ENCODE measurements at places on chromosomes 3 and 15.

DNA sequence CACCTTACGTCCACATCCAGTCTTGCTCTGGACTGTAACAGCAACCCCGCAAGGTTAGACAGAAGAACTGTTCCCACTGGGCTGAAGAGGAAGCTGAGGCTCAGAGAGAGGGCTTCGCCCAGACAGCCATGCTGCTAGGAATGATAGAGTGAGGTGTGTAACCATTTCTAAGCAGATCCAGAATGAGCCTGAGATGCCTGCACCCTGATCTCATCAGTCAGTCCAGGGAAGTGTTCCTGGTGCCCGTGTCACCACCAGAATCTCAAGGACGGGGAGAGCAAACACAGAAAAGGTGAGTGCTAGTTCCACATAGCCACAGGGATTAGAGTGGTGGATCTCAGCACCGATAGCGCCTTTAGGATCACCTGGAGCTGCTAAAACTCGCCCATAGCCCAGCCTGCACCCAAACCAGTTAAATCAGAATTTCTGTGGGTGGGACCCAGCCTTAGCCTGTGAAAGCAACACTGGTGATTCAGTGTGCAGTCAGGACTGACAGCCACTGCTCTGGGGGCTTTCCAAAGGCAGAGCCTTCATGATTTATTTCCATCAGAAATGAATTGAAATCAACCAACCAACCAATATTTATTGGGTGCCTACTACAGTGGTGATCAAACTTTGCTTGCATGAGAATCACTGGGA, 12.3 kb downstream of the ISLR start:
- no peak for DNase-seq

- no peak for DNase-seq
These were observed 91.4 kb upstream of the LRIG1 start for GRCh38 chr3:66592016-66592761.

DNA sequence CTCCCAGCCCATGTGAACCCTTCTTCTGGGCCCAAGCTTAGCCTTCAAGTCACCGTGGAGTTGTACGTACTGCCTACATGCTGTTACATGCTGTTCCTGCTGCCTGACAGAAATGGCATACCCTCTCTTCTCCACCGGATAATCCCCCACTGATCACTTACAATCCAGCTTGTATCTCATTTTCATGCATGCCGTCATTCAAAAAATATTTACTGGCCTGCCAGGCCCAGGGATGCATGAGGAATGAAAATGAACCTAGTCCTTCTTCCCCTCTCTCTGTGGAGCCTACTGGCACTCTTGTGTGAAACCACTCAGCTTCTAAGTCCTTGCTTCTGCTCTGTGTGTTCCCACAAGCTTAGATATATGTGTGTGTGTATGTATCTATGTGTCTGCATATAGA, 60.6 kb downstream of the WNT5A start:
- no peak for DNase-seq

DNA sequence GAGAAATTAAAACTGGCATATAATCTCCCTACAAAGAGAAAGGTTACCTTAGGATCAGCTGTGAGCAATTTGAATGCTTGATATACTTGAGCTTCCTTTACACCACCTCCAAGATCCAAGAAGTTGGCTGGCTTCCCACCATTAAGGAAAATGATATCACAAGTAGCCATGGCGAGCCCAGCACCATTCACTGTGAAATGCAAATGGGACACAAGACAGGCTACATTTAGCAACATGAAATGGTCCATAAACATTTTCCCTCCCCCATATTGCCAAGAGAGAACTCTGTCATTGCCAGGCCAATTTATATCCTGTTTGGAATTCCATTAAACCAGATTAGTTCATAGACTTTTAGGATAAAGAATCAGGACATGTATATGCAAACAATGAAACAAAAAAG, 158.7 kb downstream of the SUCLG2 start:
- DNase-seq, result no peak

DNA sequence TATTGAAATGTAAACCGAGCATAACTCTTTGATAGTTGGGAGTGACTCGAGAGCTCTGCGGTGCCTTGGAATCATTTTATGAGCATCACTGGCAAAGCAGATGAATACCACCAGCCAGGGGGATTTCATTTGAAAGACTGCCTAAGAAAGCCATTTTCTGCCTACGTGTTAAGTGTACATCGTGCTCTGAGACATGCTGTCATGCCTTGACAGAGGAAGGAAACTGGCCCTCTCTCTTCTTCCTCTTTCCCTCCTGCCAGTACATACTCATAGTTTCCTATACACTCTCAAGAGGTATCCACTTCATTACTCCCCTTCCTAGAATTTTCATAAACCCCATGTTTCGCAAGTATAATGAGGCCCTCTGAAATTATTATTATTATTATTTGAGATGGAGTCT, 8.8 kb downstream of the BCL2A1 start:
- peak; percentile 75 for DNase-seq

- DNase-seq, result no peak
These were observed 767.8 kb upstream of the GOLIM4 start for GRCh38 chr3:168863561-168863960.

DNA sequence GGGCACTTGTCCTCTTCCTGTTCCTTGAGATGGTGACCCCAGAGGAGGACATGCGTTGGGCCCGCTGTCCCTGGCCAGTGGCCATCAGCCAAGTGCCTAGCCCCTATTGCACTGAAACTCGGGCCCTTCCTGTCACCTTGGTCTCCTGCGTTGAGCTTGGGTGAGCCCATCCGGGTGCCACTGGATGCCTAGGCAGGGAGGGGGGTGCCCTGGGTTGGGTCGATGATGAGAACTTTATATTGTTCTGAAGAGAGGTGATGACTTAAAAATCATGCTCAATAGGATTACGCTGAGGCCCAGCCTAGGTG, 221.8 kb downstream of the SNRPN start:
- DNase-seq, result no peak

- no peak for DNase-seq
These were observed 79.7 kb upstream of the SNRK start for GRCh38 chr3:43206632-43207031.

DNA sequence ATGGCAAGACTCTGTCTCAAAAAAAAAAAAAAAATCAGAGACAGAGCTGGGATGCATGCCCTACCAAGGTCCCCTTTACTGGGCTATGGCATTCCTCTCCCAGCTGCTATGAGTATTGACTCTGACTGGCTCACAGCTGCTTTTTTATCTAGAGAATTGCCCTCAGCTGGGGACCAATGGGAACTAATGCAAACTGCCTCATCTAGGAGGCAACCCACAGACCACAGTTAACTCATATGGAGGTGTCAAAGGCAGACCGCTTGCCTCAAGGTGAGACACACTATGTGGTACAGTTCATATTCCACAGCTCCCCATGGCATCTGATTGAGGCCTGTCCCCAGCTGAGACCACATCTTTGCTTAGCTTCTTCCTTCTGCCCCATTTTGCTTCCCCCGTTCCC, 183.5 kb upstream of the EOMES start:
- DNase-seq, result no peak

GRCh38 chr3:131020122-131020693, 6.4 kb downstream of the ASTE1 start:
- peak; percentile 83 for DNase-seq

DNA sequence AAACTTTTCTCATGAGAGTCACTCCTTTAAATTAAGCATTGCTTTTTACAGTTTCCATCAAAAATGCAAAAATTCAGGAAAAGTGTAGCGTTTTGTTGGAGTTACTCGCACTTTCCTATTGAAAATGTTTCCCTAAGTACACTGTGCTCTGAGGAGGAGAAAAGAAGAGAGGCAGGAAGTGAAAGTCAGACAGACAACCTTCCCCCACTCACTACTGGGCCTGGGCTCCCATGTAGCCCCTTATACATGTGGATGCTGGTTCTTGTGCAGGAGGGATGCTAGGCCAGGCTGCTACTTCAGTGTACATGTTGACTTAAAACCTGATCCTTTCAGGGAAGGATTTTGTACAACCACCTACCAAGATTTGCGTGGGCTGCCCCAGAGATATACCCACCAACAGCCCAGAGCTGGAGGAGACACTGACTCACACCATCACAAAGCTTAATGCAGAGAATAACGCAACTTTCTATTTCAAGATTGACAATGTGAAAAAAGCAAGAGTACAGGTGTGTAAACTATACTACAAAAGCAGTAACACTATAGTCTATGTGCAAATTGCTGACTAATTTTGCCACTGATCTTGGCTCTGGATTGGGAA, 15.1 kb downstream of the KNG1 start:
- DNase-seq, result no peak

- no peak for DNase-seq
These were observed 1.4 kb downstream of the DHFR2 start for GRCh38 chr3:94061297-94061696.

DNA sequence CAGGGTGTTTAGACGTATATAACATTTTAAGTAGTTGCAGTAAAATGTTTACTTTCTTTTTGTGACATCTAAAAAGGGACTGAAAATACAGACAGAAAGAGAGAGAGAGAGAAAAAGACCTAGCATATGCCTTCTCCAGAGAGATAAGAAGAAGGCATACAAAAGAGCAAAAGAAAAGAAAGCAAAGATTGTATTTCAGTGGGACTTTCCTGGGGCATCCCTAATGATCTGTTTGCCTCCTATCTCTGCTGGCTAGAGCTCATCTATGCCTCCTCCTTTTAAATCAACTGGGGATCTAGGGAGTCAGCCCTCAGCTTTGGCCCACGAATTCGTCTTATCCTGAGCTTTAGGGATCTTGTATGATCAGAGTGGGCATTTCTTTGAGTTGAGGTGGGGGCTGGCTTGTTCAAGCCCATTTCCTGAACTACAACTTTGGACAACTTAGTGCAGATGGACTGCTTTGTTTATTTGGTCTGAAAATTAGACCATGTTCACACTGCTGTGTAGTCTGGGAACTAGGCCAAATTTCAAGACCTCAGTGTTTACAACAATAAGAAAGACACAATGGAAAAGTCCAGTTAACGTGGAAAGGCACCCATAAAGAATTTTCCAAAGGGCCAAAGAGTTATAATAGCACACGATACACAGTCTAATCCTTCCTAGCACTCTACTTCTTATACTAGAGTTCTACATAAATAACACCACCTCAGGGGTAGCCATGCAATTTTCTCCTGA, 61.0 kb downstream of the ATP8B4 start:
- no peak for DNase-seq

DNA sequence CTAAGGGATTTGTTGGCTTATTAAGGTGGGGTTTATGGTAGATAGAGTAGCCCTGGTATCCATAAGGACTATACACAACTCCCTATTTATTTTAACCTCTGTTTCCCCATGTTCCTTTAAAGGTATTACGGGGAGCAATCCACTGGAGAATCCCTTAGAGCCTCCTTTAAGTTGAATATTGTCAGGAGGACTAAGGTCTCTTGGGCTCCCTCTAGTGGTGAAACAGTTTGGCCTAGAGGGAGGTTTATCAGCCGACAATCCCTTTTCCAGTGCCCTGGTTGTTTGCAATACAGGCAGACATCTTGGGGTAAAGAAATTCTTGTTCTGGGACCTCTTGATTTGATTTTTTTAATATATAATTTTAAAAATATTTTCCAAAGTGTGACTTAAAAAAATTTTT, 12.9 kb downstream of the OPA1 start:
- peak; percentile 76 for DNase-seq

Data from KBM-7 (cell line).